Erythroblast (primary cell): ENCODE measurements at places on chromosomes 3 and 15.
A peak's percentile ranks its signal among the peaks of the same experiment; 100 is the strongest.

DNA sequence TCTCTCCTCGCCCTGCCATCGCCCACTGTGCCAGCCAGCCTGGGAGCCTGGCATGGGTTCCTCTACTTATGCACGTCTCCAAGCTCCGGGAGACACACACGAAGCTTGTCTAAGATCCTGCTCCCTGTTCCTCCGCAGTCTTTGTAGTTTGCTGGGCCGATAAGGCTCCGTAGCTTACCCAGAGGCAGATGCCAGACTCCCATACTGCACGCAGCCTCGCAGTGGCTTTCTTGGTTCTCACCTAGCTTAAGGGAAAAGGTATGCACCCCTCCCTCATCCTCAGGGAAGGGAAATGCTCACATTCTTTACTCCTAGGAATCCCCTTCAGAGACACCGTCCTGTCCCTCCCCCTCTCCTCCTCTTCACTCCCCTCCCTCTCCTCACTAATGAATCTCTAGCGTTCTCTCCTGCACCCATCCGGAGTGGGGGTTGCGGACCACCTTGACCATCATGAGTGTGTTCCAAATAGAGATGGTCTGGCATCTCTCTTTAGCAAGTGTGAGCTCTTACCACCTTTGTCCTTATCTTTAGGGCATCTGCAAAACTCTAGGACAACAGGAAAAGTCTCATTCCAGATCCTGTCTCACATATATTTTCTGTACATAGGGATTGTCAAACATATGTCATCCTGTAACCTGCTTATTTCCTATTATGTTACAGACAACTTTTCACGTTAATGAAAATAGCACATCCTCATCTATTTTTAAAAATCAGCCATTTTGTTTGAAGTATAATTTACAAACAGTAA, 56.5 kb downstream of the TMEM266 start:
- no peak for DNase-seq

GRCh38 chr3:175601521-175601920, 742.4 kb downstream of the NAALADL2 start:
- no peak for DNase-seq

DNA sequence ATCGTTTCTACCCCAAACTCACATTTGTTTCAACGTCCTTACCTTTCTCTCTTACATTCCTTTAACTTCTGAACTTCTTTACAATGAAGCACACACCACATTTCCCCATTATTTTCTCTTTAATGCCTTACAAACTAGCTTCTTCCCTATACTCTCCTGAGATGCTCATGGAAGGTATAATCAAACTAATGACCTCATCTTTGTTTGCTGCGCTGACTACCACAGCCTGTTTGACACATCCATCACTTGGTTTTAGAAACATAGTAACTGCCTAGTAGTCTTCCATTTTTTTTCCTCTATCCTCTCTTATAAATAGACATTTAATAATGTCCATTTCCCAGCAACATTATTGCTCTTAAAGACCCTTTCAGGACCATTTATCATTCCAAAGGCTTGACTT, 230.5 kb upstream of the LRTM1 start:
- no peak for DNase-seq

DNA sequence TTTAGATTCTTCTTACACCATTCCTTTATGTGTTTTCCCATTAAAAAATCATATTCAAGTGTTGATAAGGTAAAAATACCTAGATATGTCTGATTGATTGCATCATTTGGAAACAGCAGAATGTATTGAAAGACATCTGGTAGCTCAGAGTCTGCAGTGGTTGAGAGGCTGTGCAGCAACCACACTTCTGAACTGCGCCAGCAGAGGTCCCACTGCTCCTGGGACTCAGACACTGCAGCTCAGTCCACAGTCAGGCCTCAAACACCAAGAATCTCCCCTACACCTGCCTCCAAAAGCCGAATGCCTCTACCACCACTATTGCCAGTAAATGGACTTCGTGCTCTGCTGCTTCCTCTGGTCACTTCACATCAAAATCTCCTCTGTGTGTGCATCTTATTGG, 176.9 kb upstream of the LMCD1 start:
- DNase-seq, result peak; percentile 33

DNA sequence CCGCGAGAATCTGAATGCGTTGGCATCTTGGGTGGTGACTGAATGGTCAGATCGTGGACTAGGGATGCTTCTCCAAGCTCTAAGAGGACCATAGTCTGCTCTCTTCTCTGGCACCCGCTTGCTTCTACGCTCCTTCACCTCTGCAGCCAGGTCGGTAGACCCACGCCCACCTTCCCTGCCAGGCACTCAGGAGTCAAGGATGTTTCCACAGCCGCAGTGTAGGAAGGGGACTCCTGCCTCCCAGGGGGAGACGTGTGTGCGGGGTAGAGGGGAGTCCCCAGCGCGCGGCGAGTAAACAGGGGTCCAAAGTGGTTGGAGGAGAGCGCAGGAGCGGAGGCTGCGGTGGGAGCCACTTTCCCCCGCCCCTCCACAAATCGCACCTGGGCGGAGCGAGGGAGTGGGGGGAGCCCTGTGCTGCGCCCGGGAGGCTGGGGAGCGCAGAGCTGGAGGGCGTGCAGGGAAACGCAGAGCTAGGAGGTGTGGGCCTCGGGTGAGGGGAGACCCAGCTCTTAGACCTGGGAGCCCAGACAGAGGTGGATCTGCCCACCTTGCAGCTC, 1.7 kb downstream of the LRRC3B start:
- DNase-seq, result no peak

- no peak for DNase-seq
Measured at GRCh38 chr3:24641628-24642027, 147.0 kb upstream of the THRB start.

- DNase-seq, result no peak
Measured at GRCh38 chr15:91609966-91610365, 243.5 kb upstream of the SLCO3A1 start.

GRCh38 chr15:73397461-73397860, 28.7 kb upstream of the HCN4 start:
- no peak for DNase-seq
